Stimulated activated CD8-positive, alpha-beta memory T cell treated with anti-CD3 and anti-CD28 coated beads, Interleukin-15, amount 100 ng/mL, for 24 hours (primary cell): ENCODE measurements at places on chromosomes 1 and 21.

GRCh38 chr1:80365359-80366021 is 1359.0 kb upstream of the ADGRL4 start:
- DNase-seq = no peak

DNA sequence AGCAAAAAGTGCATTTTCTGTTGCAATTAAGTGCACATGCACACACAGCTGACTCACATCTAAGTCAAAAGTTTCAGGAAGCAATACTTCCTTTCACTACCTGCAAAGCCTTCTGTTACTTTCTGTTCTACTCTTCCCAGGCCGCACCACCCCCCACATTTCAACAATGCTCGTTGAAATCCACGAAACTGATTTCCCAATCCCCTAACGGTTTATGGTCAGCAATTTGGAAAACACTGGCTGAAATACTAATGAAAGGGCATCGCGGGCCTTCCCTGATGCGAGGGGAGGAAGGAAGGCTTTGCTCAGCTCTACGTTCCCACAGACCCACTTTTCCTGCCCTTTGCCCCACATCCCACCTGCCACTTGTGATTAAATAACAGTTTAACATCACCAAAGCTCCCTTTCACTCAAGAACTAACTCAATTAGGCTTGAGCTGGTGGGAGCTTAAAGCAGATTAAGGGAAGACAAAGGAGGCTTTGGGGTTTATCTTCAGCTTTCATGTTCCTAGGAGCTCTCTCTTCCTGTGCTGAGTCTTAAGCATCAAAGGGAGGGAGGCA is 243.2 kb upstream of the RAB4A start:
- no peak for DNase-seq

DNA sequence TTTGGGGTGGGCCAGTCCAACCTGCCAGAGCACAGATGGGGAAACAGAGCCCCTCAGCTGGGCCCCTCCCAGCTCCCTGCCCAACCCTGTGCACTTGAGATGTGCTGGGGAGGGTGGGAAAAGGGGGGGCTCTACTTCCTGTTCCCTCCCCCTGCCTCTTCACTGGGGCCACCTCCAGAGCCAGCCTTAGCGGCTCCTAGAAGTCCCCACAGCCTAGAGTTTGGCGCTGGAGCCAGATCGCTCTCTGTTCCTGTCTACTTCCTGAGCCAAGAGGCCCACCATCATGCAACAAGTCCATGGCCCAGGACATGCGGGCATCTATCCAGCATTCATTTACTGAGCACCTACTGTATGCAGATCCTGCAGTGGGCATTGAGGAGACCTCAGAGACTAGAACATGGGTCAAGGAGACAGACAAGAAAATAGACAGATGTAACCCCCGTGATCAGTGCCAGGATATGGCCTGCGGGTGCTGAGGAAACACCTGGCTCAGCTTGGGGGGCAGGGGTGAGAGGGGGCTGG is 144.1 kb downstream of the SYF2 start:
- no peak for DNase-seq

GRCh38 chr1:117581391-117581943 is 24.4 kb upstream of the TENT5C start:
- no peak for DNase-seq

- no peak for DNase-seq
These were observed 71.3 kb upstream of the DNAJC6 start for GRCh38 chr1:65238010-65238409.

- DNase-seq = no peak
These were observed 102.4 kb upstream of the OR4F16 start for GRCh38 chr1:788835-789234.

GRCh38 chr1:208179961-208180409 is 64.2 kb downstream of the PLXNA2 start:
- DNase-seq = no peak
